Hair follicular keratinocyte (primary cell): ENCODE measurements at places on chromosomes 2 and 18. TPM values are rescaled to one million over a fixed set of nuclear protein-coding genes. Genes with fewer than 3 reads are reported as not detected.

Gene SCN9A
- 0.15 and 0.62 TPM in 2 replicates for total RNA-seq

Gene B3GNT7
- 0.34 and 0.47 TPM in 2 replicates for total RNA-seq

Gene SGO2
- total RNA-seq, result 6.2 and 20.2 TPM in 2 replicates

Gene RIF1
- total RNA-seq, result 14.7 and 19.4 TPM in 2 replicates

Gene KCNG2
- total RNA-seq, result not detected in 2 replicates

Gene CXCR1
- total RNA-seq, result 0.11 TPM in 1 of 2 replicates, not detected in the other

Gene LRP1B
- under 0.01 TPM in 1 of 2 replicates, not detected in the other for total RNA-seq

Gene TRABD2A
- 0.87 and 5.7 TPM in 2 replicates for total RNA-seq

Gene TMEM163
- not detected in 2 replicates for total RNA-seq

Gene CD28
- total RNA-seq, result not detected in 2 replicates

Gene FAM124B
- not detected in 2 replicates for total RNA-seq

Gene CDCA7
- total RNA-seq, result 27.8 and 51.8 TPM in 2 replicates
